Activated CD8-positive, alpha-beta T cell treated with anti-CD3 and anti-CD28 coated beads for 36 hours (primary cell): ENCODE measurements at places on chromosomes 16 and 17. TPM values are rescaled to one million over a fixed set of nuclear protein-coding genes. Genes with fewer than 3 reads are reported as not detected.
A peak's percentile ranks its signal among the peaks of the same experiment; 100 is the strongest.

DNA sequence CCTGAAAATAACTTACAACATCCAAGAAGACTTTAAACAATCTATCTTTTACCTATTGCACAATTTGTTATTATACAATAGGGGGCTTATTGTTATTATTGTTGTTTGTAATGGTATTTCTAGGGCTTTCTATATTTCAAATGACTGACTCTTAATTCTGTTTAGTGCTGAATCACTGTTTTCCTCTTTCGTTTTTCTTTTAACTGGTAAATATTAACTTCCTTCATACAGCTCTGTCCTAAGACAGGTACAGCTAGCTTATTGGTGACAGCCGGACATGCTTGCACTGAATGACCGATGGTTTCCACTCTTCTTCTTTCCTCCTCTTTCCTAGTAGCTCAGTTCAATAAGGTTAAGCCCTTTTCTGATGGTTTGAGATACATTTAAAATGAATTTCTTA, 11.6 kb downstream of the KRTAP9-7 start:
- peaks cover 10% of the 10 kb centered on the region for H3K4me1 ChIP-seq
- no peak for DNase-seq

DNA sequence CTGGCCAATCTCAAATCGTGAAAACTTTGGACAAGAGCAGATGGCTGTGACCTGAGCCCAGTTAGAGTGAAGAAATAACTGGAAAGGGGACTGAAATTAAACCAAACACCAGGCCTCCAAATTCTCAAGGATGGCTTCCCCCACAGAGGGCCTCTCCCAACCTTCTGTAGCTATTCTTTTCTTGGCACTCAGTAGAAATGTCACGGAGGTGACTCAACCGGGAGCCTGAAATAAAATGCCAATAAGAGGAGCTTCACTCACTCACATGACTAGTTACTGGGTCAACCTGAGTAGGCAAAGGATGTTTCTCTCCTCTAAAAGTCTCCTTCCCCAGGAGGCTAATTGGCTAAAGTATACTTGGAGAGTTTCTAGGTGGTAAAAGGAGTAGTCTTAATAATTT, 230.7 kb downstream of the MAF start:
- no peak overlapping the region for H3K4me3 ChIP-seq
- H3K36me3 ChIP-seq = peaks cover 4% of the 10 kb centered on the region
- DNase-seq = no peak
- H3K27ac ChIP-seq = peak overlapping the region; percentile 0
- H3K4me1 ChIP-seq = peaks cover 10% of the 10 kb centered on the region

ACE gene
- total RNA-seq = 0.51 TPM

GP1BA gene
- total RNA-seq = not detected

AURKB gene
- 174 TPM for total RNA-seq
